Bronchial epithelial cell (primary cell): ENCODE measurements at places on chromosomes 1 and 21. TPM values are rescaled to one million over a fixed set of nuclear protein-coding genes. Genes with fewer than 3 reads are reported as not detected.

DNA sequence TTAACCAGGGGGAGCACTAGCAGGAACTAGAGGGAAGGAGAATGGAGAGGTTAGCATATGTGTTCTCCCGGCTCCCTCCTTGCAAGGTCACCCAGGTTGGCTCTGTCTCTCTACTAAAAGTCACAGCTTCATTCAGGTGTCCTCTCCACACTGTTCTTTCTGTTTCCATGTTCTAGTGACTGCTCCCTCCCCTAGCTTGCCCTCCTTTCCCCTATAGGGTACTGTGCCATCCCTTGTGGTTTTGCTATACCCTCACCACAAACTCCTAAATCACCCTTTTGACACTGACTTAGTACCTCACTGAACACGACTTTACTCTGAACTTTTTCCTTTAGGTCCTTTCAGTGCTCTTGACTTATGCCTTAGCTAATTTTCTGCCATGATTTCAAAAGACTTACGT, 389.3 kb downstream of the ST6GALNAC3 start:
- DNase-seq = no peak

GRCh38 chr21:37128076-37128475, 55.0 kb downstream of the TTC3 start:
- DNase-seq = peak; percentile 28

TMEM51 gene
- 5.3 and 6.4 TPM in 2 replicates for total RNA-seq

ATP13A2 gene
- 30.3 and 53.8 TPM in 2 replicates for total RNA-seq

- peak; percentile 92 for DNase-seq
These were observed at the start of gene ZRANB2 for GRCh38 chr1:71080739-71081696. TSS of gene ZRANB2 (minus strand) at chr1:71081035. CDS start at chr1:71080995, 40 bp downstream.

GRCh38 chr1:209885403-209886218, 52.4 kb upstream of the SYT14 start:
- DNase-seq = no peak

GRCh38 chr1:181669246-181669645, 185.9 kb downstream of the CACNA1E start:
- peak; percentile 54 for DNase-seq

AMY2B gene
- total RNA-seq = 3.9 and 5.5 TPM in 2 replicates

- DNase-seq = no peak
These were observed 1.9 kb downstream of the PPFIA4 start for GRCh38 chr1:203028067-203028783.

DNA sequence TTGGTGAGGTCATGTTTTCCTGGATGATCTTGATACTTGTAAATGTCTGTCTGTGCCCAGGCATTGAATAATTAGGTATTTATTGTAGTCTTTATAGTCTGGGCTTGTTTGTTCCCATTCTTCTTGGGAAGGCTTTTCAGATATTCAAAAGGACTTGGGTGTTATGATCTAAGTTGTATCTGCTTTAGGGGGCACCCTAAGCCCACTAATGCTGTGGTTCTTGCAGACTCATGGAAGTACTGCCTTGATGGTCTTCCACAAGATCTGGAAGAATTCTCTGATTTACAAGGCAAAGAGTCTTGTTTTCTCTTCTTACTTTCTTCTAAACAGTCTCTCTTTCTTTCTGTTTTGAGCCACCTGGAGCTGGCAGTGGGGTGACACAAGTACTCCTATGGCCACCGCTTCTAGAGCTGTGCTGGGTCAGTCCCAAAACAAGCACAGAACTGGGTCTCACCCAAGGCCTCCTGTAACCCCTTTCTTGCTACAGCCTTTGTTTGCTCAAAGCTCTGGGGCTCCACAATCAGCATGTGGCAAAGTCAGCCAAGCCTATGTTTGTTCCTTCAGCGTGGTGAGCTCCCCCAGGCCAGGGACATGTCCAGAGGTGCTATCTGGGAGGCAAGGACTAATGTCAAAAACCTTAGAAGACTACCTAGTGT, 12.6 kb downstream of the VN1R5 start:
- DNase-seq = no peak

SPRR1A gene
- total RNA-seq = 41.2 TPM in 1 of 2 replicates, not detected in the other

DNA sequence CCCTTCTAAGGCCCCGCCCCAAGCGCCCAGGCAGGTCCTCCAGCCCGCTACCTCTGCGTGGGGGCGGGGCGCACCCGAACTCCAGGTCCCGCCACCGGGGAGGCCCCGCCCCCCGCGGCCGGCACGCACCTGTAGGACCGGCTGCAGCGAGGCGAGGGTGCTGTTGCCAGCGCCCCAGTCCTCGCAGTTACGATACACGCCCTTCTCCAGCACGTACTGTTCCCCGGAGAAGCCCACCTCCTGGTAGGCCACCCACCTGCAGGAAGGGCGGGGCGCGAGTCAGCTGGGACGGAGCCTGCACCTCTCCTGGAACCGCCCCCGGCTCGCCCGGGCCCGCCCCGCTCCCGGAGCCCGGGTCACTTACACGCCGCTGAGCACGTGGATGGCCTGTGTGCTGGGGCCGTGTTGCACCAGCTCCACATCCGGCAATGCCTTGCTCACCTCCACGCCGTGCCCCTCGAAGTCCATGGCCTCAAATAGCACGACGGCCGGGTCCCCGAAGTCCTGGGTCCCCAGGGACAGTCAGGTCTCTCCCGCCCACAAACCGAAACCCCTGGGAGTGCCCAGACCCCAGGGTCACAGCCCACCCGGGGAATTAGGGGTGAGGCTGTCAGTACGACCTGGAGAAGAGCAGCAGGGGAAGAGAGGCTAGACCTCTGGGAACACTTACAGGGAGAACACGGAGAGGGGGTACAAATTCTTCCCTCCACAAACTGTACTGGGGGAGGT, 17.3 kb downstream of the CRYBG2 start:
- DNase-seq = peak; percentile 73

GRCh38 chr1:241485145-241485544, 34.4 kb downstream of the FH start:
- no peak for DNase-seq
